ENCODE measurements at places on chromosomes 12 and 14.

- DNase-seq: no peak
Observed at GRCh38 chr14:72126561-72126960, 194.3 kb downstream of the RGS6 start.

- DNase-seq: no peak
Observed at GRCh38 chr12:111596985-111597830, 1.9 kb downstream of the ATXN2 start.

GRCh38 chr14:75141062-75141461 is 14.2 kb upstream of the NEK9 start:
- no peak for DNase-seq

DNA sequence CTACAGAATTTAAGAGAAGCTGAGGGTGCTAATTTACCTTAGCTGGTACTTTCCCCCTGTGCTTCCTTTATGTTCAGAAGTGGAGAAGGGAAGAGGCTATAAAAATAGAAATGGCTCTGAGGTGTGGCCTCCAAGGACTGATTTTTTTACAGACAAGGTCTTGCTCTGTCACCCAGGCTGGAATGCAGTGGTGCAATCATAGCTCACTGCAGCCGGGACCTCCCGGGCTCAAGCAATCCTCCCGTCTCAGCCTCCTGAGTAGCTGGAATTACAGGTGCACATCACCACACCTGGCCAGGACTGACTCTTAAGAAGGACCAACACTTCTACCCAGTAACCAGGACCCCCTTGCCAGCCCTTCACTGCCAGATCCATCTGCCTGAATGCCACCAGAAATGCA is 23.9 kb upstream of the NAP1L1 start:
- DNase-seq: no peak

Data from activated CD4-positive, alpha-beta memory T cell treated with anti-CD3 and anti-CD28 coated beads, Interleukin-2, amount 10 ng/mL, durations not matched to agents 7 days and 5 days (primary cell).